ENCODE measurements at places on chromosomes 11 and 22. TPM values are rescaled to one million over a fixed set of nuclear protein-coding genes. Genes with fewer than 3 reads are reported as not detected.
A peak's percentile ranks its signal among the peaks of the same experiment; 100 is the strongest.

DNA sequence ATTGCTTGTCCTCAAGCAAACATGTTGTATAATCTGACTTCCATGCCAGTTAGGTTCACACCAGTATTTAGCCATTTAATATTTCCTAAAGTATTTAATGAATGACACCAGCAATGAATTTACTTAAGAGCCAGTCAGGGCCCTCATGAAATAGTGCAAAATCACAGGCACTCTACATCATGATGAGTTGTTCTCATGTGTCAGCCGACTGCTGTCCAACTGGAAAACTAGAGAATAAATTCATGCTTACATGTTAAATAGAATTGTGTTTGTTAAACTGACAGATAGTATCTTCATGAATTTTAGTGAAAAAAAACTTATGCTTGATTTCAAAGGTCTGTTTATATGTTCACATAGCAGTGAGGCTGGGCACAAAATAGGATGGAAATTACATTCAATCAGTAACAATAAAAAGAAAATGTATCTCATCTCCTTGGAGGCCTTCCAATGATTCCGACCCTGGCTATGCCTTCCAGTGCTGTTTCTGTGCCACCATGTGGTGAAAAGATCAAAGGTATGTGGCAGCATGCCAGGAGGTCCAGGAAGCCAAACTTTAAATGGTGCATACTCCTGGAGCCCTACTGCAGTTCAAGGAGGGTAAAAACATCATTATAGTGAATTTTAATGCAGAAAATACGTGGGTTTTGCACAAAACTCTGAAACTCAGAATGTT lies 45.2 kb downstream of the CTSC start:
- DNase-seq, result no peak
- H3K36me3 ChIP-seq, result peaks cover 6% of the 10 kb centered on the region
- peaks cover 3% of the 10 kb centered on the region for H3K4me1 ChIP-seq
- no peak overlapping the region for H3K4me3 ChIP-seq
- no peaks in the 10 kb centered on the region for H3K27me3 ChIP-seq

The APOA5 gene
- total RNA-seq, result not detected

The MUC2 gene
- total RNA-seq, result not detected

DNA sequence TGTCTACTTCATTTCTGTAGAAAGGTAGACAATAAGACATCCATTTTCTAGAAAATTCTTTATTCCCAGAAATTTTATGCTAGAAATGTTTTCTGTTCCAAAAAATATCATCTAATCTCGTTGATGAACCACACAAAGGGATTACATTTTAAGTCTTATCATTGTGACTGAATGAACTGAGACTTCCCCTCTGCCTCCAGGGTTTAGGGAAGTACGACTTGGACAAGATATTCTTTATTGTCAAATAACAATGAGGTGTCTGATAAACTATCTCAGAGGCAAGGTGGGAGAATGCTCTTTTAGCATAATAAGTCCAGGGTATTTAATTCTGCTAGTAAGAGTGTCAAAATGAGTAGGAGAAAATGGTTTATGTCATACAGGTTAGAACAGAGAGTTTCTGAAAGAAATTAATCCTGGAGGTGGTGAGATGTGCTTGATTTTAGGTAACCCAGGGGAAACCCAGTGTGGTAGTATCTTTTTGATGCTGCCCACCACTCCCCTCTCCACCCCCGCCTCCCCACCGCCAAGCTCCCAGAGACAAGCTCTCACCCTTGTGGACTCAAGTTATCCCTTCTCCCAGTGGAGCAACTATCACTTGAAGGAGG lies 100.6 kb downstream of the CD44 start:
- H3K27ac ChIP-seq, result no peak overlapping the region
- no peaks in the 10 kb centered on the region for H3K36me3 ChIP-seq
- no peak for DNase-seq
- H3K4me1 ChIP-seq, result peaks cover 18% of the 10 kb centered on the region
- H3K4me3 ChIP-seq, result no peak overlapping the region
- no peaks in the 10 kb centered on the region for H3K27me3 ChIP-seq

The KMT5B gene
- total RNA-seq, result 33.4 TPM

DNA sequence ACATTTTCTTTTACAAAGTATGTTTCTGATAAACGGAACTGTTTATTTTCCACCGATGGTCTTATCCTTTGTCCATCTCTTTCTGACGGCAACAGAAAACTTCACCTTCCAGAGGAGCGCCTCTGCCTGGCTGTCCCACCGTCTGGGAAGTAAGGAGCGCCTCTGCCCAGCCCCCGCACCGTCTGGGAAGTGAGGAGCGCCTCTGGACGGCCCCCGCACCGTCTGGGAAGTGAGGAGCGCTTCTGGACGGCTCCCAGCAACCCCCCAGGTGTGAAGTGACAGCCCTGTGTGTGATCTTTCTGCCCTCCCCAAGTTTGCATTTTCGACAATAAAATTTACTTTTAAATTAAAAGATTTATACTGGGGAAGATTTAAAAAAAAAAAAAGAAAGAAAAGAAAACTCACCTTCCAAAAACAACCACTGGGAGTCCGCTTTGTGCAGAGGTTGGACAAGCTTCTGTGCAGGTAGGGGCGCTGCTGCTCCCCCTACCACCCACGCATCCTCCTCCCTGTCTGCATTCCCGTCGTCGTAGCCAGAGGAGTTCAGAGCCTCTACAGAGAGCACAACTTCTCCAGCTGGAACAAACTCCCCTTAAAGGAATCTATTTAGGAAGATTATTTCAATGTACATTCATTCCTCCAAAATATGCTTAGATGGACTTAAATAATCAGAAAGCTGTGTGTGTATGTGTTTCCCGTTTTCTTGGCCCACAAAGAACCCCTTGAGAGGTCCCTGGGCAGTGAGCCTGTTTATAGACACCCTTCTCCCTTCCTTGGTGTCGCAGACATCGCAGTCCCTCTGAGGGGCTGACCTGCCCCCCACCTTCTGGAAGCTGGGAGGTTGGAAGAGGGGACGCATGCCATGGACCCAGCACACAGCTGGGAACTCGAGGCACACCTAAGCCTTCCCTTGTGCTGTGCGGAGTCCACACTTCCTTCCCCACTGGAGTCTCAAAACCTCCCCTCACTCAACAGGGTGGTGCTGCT lies 849 bp upstream of the APOBEC3B start:
- H3K4me1 ChIP-seq, result peaks cover 22% of the 10 kb centered on the region
- H3K27me3 ChIP-seq, result no peaks in the 10 kb centered on the region
- no peak overlapping the region for H3K27ac ChIP-seq
- peak overlapping the region; percentile 35 for H3K4me3 ChIP-seq

The TEAD1 gene
- total RNA-seq, result 149 TPM

The CNIH2 gene
- 12.2 TPM for total RNA-seq

GRCh38 chr11:22192642-22193347 lies at the start of gene ANO5:
TSS of gene ANO5 (plus strand) at chr11:22193085. CDS start at chr11:22193493, 408 bp downstream.
- H3K36me3 ChIP-seq, result no peaks in the 10 kb centered on the region
- peaks cover 2% of the 10 kb centered on the region for H3K27me3 ChIP-seq
- peak; percentile 5 for DNase-seq
- no peak within 1 kb of the TSS for H3K27ac ChIP-seq
- peaks cover 9% of the 10 kb centered on the region for H3K4me1 ChIP-seq

The PNPLA5 gene
- not detected for total RNA-seq

The BATF2 gene
- total RNA-seq, result 4.5 TPM

DNA sequence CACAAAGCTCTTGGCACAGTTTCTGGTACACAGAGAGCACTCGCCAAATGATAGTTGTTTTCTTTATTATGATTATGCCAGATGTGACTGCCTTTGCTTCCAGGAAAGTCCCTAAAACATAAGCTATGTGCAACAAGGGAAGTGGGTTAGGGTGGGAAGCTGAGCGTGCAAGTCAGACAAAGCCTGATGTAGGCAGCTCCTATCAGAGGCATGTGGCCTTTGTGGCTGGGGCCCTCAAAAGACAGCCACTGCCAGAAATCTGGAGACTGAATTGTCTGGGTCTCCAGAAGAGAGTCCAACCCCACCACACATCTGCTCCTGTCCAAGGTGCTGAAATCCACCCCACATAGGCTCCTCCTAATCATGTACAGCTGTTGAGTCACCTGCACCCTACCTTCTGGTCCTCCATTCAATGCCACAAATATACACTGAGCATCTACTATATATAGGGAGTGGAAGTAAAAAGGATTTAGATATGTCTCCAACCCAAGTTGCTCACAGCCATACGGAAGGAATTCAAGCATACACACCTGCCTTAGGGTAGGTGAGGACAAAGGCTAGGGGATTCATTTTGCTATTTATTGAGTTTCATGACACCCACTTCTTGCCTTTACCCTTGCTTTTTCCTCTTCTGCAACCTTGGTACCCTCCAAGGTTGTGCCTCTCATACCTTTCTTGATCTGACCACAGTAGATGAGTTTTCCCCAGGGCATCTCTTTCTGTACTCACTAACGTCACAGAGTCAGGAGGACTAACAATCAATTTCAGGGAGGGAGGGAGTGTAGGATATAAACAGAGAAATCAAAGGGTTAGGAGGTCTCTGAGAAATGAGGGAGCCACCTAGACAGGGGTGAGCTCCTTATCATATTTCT lies 12.4 kb downstream of the SEC14L3 start:
- H3K27me3 ChIP-seq, result peaks cover 4% of the 10 kb centered on the region
- no peaks in the 10 kb centered on the region for H3K36me3 ChIP-seq
- DNase-seq, result no peak
- H3K27ac ChIP-seq, result no peak overlapping the region

DNA sequence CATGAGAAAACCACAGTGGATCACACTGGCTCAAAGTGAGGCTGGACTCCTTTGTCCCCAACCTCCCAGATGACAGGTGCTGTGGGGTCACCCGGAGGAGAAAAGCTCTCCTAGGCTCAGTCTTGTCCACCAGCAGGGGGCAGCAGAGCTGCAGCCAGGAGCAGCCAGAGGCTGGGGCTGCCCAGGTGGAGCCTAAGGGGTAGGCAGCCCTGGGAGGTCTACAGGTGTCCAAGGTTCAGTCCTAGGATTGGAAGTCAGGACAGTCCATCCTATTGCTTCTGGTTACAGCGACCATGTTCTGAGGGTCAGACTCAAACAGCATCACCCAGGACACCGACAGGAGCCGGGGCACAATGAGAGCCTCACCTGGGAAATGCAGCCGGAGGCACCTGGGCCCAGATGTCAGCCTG lies 77.6 kb upstream of the IGLL5 start:
- H3K4me3 ChIP-seq, result no peak overlapping the region
- no peaks in the 10 kb centered on the region for H3K4me1 ChIP-seq
- no peaks in the 10 kb centered on the region for H3K36me3 ChIP-seq
- H3K27me3 ChIP-seq, result peaks cover 8% of the 10 kb centered on the region

DNA sequence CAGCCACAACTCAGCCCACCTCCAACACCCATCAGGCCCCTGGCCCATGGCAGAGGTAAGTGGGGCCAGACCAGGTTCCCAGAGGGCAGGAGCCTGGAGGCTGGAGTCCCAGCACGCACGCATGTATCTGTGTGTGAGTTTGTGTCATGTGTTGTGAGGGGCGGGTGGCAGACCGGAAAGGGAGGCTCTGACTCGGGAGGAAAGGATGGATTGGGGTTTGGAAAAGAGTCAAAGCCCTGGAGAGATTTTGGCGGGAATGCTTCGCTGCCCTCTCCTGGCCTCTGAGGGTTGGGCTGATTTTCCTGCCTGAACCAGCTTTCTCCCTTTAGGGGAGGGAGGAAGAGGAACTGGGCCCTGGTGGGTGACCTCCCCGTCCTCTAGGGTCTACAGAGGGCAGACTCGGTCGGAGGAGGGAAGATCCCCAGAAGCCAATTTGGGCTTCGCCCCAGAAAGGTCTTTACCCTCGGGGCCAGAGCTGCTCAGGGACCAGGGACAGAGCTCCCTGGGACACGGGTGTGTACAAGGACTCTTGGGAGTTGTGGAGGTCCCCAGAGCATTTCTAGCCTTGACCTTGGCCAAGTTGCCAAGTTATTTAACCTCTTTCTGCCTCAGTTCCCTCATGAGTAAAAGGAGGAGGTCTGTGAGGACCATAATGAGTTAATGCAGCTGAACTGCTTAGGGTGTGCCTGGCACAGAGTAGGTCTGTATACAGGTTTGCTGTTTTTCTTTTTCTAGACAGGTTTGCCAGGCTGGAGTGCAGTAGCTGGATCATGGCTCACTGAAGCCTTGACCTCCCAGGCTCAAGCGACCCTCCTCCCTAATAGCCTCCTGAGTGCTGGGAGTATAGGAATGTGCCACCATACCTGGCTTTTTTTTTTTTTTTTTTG lies 6.9 kb downstream of the C11orf68 start:
- H3K4me3 ChIP-seq, result no peak overlapping the region
- DNase-seq, result peak; percentile 57
- no peaks in the 10 kb centered on the region for H3K27me3 ChIP-seq
- peaks cover 53% of the 10 kb centered on the region for H3K4me1 ChIP-seq
- H3K27ac ChIP-seq, result peak overlapping the region; percentile 80

The MPEG1 gene
- not detected for total RNA-seq

DNA sequence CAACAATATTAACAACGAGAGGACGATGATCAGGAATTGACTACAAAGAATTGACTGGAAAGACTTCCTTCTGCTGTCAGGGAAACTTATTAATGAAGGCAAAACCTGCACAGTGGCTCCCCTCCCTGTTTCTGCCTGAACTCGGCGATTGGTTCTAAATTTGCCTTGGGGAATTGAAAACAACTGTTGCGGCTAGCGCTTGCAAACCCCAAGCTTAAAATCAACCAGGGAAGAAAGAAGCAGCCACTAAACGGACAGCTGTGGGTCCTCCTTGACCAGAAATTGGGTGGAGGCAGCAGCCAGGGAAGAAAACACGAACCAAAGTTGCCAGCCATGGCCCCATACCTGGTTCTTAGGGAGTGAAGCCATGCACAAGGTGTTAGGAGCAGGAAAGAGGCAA lies 383.5 kb upstream of the CADM1 start:
- peaks cover 5% of the 10 kb centered on the region for H3K4me1 ChIP-seq
- no peak overlapping the region for H3K27ac ChIP-seq
- no peaks in the 10 kb centered on the region for H3K27me3 ChIP-seq
- no peak overlapping the region for H3K4me3 ChIP-seq
- H3K36me3 ChIP-seq, result no peaks in the 10 kb centered on the region

DNA sequence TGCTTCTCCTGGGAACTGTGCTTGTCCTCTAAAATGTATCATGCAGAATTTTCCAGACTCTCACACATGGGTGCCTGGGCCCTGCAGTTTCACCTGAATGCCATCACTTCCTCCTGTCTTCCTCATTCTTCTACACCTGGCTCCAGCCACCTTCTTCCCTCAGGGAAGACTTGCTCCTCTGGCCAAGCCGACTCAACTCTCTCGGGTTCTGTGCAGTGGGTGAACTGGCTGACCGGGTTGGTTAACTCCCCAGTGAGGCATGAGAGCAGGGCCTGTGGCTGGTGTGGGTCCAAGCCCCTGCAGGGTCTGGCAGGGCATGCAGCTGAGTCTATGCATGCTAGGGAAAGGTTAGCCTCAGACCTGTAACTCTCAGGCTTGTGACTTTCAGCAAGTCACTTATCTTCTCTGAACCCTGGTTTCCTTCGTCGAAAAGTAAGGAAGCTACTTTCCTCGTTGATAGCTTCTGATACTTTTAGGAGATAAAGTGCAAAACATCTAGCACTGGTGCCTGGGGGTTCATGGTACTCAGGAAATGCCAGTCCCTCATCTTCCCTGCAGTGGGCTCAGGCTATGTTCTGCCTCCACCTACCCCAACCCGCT lies 11.9 kb downstream of the CD82 start:
- H3K36me3 ChIP-seq, result no peaks in the 10 kb centered on the region
- H3K4me1 ChIP-seq, result peaks cover 28% of the 10 kb centered on the region
- H3K27me3 ChIP-seq, result peaks cover 3% of the 10 kb centered on the region

- no peak overlapping the region for H3K4me3 ChIP-seq
- H3K36me3 ChIP-seq, result no peaks in the 10 kb centered on the region
- H3K27ac ChIP-seq, result no peak overlapping the region
- no peak for DNase-seq
- H3K27me3 ChIP-seq, result no peaks in the 10 kb centered on the region
- H3K4me1 ChIP-seq, result no peaks in the 10 kb centered on the region
Measured at GRCh38 chr11:82823647-82824619, 76.3 kb downstream of the PRCP start.

- H3K27ac ChIP-seq, result no peak overlapping the region
- H3K36me3 ChIP-seq, result no peaks in the 10 kb centered on the region
- no peak for DNase-seq
- H3K27me3 ChIP-seq, result no peaks in the 10 kb centered on the region
- peaks cover 20% of the 10 kb centered on the region for H3K4me1 ChIP-seq
- H3K4me3 ChIP-seq, result no peak overlapping the region
Measured at GRCh38 chr11:65310215-65310614, 4.5 kb upstream of the CDC42EP2 start.

All from astrocyte (in vitro differentiated cells and primary cell).